ENCODE measurements at places on chromosomes 4 and X.

GRCh38 chr4:131540256-131540655 lies 1608.8 kb upstream of the PCDH10 start:
- DNase-seq = no peak

DNA sequence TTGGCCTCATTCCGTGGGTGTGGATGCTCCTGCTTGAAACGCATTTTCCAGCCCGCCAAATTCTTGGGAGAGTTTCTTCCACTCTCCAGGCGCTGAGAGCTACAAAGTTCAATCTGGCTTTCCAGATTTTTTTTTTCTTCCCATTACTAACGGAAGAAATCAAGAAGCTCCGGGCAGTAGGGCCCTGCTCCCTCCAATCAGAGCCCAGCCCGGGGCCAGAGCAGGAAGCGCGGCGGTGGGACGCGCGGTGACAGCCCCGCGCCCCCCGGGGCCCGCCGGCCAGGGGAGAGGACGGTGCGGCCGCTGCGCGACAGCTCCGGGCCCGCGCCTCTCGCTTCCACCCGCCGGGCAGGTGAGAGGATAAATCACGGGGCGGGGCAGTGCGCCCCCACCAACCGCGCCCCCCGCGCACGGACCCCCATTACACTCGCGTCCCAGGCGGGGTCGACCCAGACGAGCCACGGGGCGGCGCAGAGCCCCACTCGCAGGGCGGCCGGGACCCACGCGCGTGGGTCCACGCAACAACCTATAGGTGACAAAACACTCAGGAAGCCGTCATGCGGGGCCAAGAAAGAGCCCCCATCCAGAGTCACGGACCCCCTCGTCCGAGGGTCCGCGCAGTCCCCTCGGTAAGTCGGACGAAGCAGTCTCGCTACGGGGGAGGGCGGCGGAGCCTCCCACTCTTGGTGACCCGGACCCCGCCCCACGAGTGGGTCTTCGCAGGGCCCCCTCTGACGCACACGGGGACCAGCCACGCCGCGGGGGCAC lies 868 bp downstream of the AFAP1 start:
- DNase-seq = no peak

DNA sequence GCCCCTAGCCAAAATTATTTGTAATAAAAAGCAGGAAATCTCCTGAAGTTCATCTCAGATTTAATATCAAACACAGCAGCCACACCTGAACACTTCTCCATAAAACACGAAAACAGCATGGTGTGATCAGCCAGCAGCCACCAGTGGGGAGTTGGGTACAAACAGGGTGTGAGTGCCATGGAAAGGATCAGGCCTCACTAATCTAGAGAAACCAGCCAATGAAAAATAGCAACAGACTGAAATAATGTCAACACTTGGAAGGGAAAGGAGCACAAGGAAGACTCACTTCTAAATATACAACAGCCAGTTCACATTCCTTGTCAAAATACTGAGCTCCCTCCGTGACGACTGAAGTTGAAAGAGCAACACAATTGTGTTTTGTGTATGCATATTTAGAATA lies 46.0 kb downstream of the SLC7A11 start:
- no peak for DNase-seq

DNA sequence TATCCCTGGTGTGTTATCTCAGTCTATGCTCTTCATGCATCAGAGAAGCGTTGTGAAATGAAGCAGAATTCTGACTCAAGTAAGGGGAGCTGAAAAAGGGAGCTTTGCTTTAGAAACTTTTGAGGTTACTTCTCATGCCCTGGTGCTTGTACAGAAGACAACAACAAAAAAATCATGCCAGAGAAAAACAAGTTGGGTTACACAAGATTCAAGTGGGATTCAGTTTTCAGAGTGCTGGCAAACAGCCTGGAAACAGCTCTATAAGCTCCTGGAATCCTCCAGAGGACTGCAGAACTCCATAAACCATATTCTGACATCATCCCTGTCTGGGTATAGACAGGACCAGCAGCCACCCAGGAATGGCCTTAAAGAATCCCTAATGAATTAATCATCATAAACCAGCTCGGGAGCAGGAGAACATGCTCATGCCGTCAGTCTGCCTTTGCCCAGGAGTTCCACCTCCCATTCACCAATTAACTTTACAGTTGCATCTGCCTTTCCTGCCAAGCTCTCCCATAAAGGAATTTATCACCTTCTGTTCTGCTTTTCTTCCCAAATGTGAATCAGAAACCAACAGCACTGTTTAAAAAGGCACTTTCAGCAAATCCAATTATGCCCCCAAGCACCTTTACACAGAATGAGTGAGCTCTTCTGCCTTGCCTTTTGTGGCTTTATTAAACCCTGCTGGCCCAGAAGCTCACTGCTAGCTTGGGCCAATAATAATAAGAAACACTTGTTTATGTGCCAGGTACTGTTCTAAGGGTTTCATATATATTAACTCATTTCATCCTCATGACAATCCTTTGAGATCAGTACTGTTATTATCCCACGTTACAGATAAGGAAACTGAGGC lies 54.5 kb upstream of the FBXW7 start:
- no peak for DNase-seq

DNA sequence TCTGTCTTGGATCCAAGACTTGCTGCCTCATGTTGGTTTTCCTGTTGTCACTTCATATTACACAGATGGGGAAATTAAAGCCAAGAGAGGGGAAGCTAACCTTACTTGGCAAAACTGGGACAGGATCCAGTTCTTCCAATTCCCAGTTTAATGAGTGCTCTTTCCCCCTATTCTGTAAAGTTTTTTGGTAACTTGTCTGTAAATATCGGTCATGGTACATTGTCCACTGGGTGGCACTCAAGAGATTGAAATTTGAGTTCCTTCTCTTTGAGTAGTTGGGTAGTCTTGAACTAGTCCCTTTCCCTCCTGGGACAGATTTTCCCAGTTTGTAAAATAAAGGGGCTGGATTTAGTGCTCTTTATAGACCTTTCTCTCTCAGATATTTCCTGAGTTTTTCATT lies 12.4 kb upstream of the EOLA2 start:
- no peak for DNase-seq

GRCh38 chr4:128354205-128354821 lies 66.7 kb upstream of the PGRMC2 start:
- no peak for DNase-seq

GRCh38 chrX:108438110-108438623 lies at the start of gene COL4A6:
Gene COL4A6 (minus strand): TSS chrX:108438422. CDS start chrX:108438196, 226 bp downstream.
- no peak for DNase-seq

DNA sequence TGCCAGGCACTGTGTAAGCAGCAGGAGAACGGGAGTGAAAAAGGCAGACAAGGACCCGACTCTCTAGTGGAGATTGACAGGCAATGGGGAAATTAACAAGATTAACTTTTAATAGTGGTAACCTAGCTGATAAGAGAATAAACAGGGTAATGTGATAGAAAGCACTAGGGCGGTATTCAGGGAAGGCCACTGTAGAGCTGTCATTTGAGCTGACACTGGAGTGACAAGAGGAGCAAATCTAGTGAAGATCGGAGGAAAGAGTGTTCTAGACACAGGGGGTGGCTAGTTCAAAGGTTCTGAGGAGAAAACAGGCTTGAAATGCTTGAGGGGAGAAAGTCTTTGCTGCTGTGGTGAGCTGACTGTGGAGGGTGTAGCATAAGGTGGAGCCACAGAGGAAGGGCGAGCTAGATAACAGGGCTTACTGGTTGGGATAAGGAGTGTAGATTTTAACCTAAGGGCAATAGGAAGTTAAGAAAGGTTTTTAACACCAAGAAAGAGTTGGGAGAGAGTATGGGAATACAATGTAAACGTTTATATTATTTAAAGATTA lies 122.8 kb downstream of the SLC10A7 start:
- DNase-seq = no peak

DNA sequence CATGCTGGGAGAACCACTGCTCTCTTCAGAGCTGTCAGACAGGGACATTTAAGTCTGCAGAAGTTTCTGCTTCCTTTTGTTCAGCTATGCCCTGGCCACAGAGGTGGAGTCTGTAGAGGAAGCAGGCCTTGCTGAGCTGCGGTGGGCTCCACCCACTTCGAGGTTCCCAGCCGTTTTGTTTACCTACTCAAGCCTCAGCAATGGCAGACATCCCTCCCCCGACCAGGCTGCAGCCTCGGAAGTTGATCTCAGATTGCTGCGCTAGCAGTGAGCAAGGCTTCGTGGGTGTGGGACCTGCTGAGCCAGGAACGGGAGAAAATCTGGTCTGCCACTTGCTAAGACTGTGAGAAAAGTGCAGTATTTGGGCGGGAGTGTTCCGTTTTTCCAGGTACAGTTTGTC lies 118.9 kb downstream of the SLC10A6 start:
- no peak for DNase-seq

- no peak for DNase-seq
Observed at GRCh38 chr4:78732332-78733104, 43.6 kb upstream of the BMP2K start.

- DNase-seq = peak; percentile 61
Observed at GRCh38 chr4:41661442-41662076, 87.0 kb downstream of the PHOX2B start.

DNA sequence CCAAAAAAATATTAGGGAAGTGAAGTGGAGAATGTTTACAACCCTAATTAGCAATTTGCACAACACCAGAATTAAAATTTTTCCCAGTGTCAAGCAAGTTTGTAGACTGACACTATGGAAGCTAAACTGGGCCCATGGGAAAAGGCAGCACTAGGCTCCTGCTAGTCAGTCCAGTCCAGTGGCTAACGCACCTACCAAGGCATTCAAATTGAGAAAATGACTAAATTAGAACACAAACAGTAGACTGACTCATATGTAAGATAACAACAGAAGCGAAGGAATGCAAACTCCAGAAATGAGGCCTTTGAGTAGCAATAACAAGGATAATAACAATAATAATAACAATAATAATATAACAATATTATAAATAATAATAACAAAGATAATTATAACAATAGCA lies 90.7 kb downstream of the GRIA3 start:
- no peak for DNase-seq

DNA sequence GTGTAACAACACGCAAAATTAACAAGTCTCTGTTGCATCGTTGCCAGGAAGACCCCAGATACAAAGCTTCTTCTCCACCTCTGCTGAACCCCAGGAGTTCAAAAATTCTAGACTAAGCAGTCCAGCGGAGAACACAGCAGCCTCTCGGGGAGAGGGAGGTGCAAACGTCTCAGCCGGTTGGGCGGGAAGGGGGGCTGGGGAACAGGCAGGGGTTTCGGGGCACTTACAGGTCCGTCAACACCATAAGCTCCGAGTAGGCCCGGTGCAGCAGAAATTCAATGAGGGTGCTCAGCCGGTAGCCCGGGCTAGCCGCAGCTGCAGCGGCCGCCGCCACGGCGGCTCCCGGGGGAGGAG lies 394 bp downstream of the MED14 start:
- DNase-seq = no peak

- DNase-seq = no peak
Observed at GRCh38 chrX:2692221-2693112, 1.4 kb downstream of the CD99 start.

DNA sequence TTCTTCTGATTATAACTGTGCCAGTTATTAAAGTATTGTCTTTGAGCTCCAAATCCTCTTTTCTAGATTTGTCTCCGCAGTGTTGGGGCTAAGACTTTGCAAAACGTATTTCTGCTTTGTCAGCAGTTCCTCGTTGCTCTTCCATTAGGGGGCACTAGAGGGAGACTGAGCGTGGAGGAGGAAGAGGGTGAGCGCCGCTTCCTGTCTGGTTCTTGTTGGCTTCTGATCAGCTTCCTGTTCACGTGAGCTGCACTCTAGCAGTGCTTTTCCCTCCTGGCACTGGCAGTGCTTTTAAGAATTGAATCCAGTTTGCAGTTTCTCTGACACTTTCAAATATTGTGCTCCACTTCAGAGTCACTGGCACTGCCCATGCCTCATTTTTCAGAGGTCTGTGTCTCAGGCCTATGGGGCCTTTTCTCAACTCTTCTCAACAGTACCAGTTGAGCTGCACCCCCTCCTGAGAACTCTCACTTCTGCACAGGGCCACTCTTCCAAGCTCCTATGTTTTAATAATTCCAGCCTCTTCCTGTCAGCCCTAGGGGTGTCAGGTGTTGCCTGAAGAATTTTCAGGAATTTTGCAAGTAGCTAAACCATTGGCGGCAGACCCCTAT lies 54.4 kb upstream of the LCORL start:
- DNase-seq = no peak

DNA sequence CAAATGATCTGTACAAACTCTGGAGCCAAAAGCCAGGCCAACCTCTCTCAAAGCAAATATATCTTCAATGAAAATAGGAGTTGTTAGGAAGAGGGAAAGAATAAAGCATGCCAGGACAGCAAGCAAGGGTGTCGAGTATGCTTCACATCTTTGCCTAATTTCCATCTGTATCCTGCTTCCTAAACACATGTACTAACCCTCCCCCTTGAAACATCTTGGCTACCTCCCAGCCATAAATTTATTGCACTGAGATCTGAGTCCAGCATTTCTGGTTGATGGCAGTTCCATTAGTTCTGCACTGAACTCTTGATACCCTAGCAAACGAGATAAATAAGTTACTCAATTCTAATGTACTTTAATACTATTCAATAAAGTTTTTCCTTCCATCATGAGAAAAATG lies 430.5 kb upstream of the TRAM1L1 start:
- no peak for DNase-seq

DNA sequence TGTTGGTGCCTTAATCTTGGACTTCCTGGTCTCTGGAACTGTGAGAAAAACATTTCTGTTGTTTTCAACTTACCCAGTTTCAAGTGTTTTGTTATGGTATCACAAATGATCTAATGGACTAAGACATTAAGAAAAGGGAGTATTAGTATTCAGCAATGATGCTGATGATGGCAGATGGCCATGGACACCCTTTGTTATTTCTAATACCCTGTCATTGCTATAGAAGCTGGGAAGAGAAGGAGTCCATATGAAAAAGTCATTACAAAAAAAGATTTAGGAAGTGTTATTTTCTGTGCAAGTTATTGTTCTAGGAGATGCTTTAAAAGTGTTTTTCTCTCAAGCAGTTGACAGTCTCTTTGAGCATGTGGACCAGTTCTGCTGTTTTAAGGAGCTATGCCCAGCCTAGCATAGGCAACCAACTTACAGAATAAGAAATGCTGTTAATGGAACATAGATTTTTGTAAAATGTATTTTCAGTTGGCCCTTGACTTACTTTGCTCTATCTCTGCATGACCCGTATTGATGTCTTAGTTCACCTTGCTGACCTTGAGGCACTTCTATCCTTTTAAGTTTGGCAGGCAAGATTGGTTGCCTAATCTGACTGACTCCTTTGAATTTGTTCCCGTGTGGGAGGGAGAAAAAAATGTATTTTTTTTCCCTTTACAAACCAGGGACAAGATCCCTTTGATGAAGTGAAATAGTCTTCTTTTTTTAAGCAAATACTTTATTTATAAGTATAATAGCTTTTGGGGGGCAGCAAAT lies 6.0 kb upstream of the AFP start:
- no peak for DNase-seq

GRCh38 chr4:173696011-173696410 lies 166.0 kb upstream of the HAND2 start:
- DNase-seq = no peak

- DNase-seq = no peak
Observed at GRCh38 chr4:79249881-79250503, 75.9 kb downstream of the NAA11 start.
